ENCODE measurements at places on chromosomes 3 and 15.

- DNase-seq = no peak
Observed at GRCh38 chr15:45393851-45394250, 15.5 kb upstream of the GATM start.

- peak; percentile 84 for DNase-seq
Observed at GRCh38 chr3:11367143-11367693, 95.0 kb downstream of the ATG7 start.

- DNase-seq = peak; percentile 56
Observed at GRCh38 chr15:73688455-73688854, 4.3 kb downstream of the CD276 start.

DNA sequence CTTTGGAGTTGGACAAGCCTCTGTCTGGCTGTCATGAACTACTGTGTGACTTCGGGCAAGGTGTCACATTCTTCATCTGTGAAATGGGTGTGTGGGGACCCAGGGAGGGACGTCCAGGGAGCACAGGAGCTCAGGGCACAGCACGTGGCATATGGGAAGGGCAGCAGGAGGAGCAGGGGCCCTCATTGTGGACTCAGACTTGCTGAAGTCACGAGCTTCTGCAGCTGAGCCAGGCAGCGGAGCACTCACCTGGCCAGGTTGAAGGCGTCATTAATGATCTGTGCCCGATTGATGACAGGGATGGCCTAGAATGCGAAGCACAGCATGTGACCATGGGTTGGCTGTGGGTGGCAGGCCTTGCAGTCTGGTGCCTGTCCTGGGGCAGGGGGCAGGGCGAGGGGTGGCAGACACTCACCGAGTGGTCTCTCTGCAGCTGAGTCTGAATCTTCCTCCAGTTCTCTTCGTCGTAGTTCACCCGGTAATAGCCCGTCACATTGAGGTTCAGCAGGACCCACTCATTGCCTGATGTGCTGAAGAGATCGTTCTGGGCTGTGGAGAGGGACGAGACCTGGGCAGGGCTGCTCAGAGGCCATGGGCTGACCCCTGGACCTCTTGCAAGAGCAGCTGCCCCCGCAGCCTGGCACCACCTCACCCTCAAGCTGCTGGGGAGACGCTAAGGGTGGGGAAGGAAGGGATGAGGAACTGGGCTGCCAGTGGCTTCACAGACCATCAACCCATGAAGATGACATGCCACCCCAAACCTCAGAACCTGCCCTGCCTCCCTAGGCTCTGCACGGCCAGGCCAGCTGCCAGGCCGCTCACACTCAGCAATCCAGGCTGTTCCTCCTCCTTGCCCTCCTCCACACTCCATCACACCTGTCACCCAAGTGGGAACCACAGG is 15.4 kb downstream of the ANPEP start:
- no peak for DNase-seq

GRCh38 chr3:171896316-171896715 is 53.2 kb downstream of the TMEM212 start:
- DNase-seq = no peak

- no peak for DNase-seq
Observed at GRCh38 chr3:46716461-46717441, 918 bp downstream of the PRSS50 start.

DNA sequence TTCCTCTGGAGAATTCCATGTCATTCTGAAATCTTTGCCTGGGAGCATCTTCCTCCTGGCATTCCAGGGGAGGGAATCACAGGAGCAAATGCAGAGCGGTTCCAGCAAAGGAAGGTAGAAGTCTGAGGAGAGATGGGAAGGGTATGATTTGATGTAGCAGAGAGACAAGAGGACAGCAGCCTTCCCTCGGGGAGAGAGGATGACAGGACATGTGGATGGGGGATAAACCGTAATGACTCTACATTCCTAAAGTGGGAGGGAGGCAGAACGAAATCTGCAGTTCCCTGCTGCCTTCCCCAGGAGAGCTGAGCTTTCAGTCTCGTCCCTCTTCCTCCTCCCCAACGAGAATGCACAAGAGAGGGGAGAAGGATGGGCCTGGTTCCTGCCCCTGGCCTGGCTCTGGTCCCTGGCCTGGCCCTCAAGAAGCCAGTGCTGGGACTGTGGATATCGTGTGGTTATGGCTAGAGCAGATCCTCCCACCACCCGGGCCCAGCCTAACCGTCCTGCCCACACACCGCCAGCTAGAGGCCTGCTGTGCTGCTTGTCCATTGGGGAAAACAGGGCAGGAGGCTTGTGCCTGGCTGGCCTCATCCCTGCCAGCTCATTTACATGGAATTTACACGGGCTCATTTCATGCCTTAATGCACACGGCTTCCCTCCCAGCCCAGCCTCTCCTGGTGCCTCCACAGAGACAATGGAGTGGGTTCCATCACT is 26.6 kb downstream of the SEMA7A start:
- DNase-seq = peak; percentile 68

GRCh38 chr15:31338318-31338878 is 11.8 kb downstream of the KLF13 start:
- DNase-seq = no peak

GRCh38 chr15:79168922-79169456 is 78.4 kb upstream of the RASGRF1 start:
- DNase-seq = no peak

DNA sequence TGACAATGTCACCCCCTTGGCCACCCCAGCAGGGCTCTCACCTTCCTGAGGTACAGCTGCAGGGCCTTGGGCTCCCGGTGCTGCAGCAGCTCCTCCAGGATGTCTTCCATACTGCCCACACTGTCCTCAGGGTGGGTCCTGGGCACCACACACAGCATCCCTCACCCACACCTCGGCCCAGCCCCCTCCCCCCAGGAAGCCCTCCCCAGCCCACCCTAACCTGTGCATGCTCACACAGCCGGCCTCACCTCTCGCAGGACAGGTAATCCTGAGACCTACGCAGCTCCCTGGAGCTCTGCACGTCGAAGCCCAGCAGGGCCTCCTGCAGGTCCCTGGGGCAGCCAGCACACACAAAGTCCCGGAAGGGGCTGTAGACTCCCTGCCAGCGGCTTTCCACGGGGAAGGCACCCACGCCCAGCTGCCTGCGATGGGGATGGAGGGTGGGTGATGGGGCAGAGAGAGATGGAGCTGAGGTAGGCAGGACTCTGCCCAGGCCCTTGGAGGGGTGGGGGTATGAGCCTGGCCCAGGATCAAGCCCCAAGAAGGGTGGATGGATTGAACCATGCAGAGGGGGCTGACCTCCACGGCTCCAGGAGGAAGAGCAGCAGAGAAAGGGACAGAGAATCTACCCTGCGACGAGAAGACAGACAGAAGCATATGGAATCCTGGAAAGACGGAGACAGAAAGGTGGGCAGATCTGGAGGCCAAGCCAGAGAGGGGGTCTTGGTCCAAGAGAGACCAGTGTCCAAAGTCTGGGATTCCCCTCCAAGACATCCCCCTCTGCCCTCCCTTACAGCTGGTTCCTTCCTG is 16.7 kb downstream of the ALS2CL start:
- no peak for DNase-seq

DNA sequence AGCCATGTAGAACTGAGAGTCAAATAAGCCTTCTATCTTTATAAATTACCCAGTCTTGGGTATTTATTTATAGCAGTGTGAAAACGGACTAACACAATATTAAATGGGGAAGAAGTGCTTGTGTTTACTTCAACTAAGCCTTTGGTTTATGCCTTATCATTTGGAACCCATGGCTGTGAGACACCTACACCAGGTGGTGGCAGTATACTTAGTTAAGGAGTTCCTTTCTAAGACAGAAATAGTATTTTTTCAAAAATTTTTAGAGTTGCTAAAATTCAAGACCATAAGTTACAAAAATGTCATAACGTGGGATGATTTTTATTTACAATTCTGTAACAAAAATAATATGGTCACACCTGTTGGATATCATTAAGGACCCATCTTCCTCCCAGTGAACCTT is 354.5 kb upstream of the SOX14 start:
- no peak for DNase-seq

DNA sequence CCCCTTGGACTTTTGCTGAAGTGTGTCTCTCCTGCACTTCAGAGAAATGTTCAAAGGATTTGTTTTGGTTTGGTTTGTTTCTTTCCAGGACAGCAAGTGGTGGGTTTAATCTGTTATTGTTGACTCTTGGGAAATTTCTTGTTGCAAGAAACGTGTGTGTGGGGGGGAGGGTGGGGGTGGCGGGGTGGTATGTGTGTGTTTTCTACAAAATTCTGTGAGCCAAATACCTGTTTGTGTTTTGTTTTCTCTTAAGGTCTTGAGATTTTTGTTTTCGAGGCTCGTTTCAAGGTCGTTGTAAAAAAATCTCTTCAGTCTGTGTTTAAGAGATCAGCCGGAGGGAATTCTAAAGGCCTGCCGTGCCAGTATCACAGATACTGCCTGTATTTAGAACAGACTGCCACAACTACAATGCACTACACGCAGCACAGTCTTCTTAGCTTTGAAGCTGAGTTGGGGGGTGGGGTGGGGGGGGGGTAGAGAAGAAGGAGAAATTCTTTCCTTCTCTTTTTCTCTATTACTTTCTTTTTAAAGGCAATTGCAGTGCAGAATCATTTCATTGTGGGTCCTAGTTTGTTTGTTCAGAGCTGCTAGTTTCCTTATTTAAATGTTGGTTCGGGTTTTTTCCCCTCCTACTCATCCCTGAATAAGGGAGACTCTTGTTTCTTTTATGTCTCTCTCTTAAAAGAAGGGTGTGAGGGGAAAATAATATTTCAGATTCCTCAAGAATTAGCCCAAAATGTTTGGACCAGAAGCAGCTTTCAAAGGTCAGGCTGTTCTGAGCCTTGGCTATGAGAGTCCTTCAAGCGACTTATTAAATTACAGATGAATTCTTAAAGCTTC is 1.4 kb upstream of the BCL6 start:
- DNase-seq = peak; percentile 57

- DNase-seq = no peak
Observed at GRCh38 chr3:81270603-81271379, 490.7 kb downstream of the GBE1 start.

DNA sequence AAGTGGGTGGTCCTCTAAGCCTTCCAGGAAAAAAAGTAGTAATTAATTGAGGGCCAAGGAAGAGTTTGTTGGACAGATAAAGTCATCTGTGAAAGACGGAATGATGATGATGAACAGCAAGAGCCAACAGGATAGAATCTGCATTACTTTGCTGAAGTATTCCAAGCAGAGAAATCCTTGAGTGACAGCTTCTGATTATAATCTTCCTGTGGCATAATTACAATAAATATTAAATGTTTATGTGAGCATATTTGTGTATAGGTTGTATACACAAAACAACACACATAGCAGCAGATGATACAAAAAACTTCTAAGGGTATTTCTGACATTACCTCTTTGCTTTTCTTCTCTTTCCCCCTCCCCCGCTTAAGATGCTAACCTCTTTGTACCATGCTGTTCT is 147.6 kb downstream of the SPATA16 start:
- no peak for DNase-seq

GRCh38 chr3:16415911-16416476 is 97.5 kb downstream of the RFTN1 start:
- no peak for DNase-seq

DNA sequence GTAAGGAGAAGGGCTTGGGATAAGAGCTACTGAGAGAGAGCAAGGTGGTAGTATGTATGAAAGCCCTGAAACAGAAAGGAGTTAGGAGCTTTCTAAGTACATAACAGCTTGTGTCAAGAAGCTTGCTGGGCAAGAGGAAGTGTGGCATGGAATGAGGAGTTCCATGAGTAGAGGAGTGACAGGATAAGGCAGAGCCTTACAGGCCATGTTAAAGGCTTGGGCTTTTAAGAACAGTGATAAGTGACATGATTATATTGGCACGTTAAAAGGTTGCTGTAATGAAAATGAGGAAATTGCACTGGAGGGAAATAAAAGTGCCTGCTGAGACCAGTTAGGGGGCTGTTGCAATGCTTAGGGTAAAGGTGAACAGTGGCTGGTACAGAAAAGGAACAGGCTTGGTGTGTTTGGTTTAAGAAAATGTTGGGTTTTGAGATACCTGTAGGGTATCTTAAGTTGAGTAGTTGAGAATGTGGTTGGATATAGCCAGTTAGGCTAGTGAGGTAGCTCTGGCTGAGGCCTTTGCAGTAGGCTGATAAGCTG is 49.0 kb downstream of the MEF2A start:
- peak; percentile 48 for DNase-seq

- DNase-seq = no peak
Observed at GRCh38 chr15:64548235-64548634, 87.9 kb downstream of the ZNF609 start.

DNA sequence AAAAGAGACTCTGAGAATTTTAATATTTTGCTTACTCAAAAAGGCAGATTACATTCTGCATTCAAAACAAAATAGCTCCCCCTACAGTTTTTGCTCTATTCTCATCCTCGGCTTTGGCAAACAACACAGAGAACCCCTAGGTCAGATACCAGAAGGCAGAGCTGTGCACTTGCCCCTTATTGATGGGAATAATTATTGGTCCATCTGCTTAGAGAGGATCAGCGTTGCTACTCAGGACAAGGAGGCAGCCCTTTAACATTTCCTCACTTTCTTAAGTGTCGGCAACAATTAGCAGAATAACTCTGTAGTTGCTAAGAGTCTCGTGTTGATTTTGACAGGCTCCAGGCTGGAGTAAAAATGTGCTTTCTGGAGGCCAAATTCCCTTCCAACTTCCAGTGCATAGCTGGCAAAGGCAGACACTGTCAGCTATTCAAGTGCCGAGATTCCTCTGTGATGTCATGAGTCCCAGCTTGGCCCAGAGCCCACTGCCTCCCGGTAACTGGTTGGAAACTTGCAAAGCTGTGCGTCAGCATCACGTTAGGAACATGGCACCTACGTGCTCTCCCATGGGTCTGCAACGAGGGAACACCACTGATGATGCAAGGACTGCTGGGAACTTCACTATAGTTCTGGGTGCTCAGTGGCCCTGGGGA is 482.7 kb upstream of the ADAMTS9 start:
- DNase-seq = no peak

- no peak for DNase-seq
Observed at GRCh38 chr3:2920103-2920502, 190.1 kb downstream of the IL5RA start.

GRCh38 chr15:70795311-70795665 is 31.9 kb upstream of the UACA start:
- DNase-seq = no peak

- no peak for DNase-seq
Observed at GRCh38 chr3:55283441-55283925, 203.6 kb downstream of the WNT5A start.

- DNase-seq = no peak
Observed at GRCh38 chr3:39362192-39362591, 21.0 kb upstream of the SLC25A38 start.

- no peak for DNase-seq
Observed at GRCh38 chr3:4416961-4417360, 50.1 kb downstream of the SUMF1 start.

DNA sequence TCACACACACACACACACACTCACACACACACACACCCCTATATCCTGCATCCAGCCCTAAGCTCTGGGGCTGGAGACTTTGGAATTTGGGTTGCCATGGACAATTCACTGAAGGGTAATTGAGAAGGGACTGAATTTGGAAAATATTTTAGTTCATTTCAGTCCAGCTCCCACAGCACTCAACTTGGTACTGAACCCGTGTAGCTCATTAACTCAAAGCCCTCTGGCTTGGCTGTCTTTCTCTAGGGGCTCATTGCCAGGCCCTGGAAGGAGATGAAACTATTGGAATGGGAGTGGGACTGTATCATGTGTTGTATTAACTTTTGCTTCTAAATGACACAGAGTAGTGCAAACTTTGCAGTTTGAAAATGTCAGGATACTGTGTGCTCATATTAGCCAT is 157.3 kb downstream of the EPHB1 start:
- DNase-seq = no peak

All from inflammatory macrophage (primary cell).